GM12865 (cell line): ENCODE measurements at places on chromosomes 2 and 18.

DNA sequence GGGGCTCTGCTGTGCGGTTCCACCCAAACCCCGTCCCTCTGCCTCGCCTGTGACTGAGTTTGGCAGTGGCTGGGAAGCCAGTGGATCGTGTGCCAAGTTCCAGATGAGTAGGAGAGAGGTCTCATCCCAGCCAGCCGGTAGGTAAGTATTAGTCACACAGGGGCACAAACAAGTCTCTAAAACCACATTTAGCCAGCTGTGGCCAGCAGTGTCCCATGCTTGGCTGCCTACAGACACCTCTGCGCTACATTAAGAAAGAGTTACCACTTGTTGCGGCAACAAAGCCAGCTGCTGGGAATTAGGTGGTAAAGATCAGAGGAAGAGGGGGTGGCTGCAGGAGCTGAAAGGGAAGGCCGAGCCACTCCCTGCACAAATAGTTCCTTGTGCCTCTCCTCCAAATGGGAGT, 81.2 kb downstream of the GATA6 start:
- DNase-seq: no peak

GRCh38 chr2:75238670-75239330, 39.5 kb upstream of the TACR1 start:
- no peak for DNase-seq

- DNase-seq: no peak
Measured at GRCh38 chr2:72952110-72952823, 34.9 kb downstream of the EMX1 start.

DNA sequence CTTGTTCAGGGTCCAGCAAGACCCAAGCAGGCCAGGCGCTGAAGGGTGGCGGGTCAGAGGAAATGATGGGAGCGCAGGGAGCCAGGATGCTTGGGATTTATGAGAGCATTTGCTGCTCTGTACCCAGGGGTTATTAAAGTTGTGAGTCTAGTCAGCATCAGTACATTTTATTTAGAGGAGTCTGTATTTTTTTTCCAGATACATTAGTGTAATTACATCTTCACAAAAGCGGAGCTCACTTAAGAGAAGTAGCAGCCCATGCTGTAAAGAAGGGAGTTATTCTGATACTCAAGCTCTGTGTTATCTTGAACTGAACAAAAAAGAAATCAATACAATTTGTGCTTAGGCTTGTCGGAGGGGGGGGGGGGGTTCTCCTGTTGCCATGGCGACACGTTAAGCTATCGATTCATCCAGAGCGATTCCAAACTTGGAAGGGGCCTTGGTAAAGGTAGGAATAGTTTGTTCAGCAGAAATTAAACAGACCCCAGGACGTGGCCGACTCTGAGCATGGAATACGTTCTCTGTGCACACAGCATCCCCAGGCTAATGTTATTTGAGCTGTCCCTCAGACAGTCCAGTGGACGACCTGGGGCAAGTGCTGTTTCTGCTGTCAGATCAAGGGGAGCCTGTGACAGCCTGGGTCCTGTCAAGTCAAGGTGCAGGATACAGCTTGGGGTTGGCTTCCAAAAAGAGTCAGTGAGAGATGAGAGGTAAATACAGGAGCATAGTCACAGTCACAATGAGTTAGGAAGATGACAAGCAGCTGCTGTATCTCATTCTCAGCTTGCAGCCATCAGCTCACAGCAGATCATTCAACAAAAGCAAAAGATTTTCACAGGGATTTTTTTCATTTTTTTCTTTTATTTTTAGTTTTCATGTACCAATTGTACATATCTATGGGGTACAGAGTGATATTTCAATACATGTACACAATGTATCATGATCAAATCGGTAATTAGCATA, 387.6 kb downstream of the DCDC2C start:
- DNase-seq: no peak

DNA sequence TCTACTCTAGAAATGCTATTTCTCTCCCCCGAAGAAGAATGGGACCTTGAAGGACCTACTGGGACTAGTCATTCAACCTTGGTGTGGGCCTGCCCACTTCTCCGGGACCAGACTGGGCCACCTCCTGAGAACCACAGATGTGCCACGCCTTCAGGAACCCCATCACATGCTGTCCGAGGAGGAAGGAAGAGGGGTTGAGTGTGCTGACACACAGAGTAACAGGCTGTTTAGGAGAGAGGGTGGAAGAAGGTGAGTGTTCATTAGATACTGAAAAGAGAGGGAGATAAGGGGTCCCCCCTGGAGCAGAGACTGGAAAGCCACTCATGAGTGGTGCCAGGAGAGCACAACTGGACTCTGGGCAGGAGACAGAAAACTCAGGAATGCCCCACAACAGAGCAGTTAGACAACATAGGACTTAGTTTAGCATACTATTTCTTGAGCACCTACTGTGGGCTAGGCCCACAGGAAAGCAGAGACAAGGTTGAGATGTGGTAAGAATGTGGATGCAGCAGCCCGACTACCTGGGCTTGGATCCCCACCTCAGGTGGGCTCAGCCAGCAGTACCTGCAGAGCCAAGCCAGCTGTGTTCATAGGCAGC, 286.4 kb upstream of the NCKAP5 start:
- DNase-seq: no peak

DNA sequence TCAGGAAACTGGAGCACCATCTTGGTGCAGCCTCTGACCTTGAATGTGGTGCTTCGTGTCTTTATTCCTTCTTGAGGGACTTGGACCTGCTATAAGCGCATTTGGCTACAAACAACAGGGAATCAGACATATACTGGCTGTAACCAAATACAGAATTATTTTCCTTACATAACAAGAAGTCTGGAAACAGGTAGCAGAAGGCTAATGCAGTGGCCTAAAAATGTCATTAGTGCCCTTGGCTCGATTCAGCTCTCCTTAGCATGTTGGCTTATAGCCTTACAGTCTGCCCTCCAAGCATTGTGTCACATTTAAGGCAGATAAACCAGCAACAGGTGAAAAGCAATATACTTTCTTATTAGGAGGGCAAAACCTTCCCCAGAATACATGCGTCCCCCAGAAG, 655.4 kb downstream of the XIRP2 start:
- DNase-seq: no peak

- DNase-seq: peak; percentile 27
Measured at GRCh38 chr2:181573140-181573736, 83.7 kb downstream of the CERKL start.

DNA sequence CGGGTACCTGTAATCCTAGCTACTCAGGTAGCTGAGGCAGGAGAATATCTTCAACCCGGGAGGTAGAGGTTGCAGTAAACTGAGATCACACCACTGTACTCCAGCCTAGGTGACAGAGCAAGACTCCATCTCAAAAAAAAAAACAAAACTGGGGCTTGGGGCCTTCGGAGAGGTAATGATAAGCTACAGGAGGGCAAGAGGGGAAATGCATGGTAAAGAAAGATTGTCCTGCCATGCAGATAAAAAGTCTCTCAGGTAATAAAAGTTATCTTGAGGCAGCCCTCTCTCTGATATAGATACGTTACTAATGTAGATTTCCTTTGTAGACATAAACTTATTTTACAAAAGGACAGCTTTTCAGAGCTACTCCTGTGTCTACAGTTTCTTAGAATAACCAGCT, 3.7 kb upstream of the RAB1A start:
- DNase-seq: no peak

GRCh38 chr2:120243211-120243610, 9.4 kb upstream of the RALB start:
- no peak for DNase-seq

DNA sequence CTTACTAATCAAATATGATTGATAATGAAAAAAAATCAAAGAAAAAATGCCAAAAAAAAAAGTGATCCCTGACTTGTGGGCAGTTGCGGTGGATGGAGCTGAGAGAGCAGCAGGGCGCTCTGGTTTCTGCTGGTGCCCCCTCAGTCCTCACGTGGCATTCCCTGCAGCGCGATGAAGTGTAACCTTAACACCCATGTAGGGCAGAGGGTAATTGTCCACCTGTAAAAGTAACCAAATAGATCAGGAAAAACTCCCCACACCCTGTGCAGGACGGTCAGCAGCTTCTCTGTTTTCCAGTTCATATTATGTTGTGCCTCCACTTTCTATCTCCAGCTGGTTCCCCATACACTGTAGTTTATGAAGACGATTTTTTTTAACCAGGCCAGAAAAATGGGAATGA, 25.0 kb downstream of the COA5 start:
- DNase-seq: no peak

DNA sequence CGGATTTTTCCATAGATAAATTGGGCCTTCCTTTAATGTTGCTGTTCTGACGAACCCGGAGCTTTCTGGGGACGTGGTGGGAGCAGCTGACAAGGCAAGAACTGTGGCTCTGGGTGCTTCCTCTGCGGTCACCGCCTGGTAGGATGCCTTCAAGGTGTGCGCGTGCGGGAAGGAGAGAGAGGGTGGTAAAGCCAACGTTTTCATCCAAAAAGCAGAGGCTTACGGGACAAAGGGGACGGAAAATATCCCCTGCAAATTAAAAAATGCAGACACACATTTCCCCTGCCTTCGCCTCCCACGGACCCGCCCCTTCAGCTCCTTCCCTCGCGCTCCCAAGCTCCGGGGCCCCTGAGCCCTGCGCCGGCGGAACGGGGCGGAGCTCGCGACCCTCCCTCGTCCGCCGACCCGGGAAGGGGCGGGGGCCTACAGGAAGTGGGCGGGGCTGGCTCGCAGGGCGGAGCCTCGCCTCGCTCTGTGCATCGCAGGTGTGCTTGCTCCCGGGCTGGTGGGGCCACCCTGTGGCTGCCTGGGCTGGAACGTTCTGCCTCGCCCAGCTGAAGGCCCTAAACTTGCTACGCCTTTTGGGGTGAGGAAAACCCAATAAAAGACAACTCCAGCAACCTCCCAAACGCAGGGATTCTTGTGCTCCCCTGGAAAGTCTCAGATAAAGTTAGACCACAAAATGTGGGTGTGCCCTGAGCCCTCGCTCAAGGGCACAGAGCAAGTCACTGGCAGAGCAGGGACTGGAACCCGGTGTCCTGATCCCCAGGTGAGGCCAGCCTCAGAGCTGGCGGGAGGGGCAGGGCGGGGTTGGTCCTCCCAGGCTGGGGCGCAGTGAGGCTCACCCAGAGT, 25.4 kb upstream of the SLC66A3 start:
- peak; percentile 60 for DNase-seq

DNA sequence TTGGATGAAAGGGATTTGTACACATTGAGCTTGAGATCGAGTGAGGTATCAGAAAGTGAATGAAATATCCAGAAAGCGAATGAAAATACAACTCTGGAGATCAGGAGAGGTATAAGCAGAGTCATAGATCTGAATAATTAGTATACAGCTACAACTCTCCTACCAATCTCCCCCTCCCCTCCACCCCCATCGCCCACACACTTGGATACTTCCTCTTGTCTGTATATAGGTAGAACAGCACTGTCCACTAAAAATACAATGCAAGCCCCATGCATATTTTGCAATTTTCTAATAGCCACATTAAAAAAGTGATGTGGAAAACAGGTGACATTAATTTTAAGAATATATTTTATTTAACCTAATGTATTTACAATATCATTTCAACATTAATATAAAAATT, 23.7 kb upstream of the WIPF1 start:
- DNase-seq: no peak

DNA sequence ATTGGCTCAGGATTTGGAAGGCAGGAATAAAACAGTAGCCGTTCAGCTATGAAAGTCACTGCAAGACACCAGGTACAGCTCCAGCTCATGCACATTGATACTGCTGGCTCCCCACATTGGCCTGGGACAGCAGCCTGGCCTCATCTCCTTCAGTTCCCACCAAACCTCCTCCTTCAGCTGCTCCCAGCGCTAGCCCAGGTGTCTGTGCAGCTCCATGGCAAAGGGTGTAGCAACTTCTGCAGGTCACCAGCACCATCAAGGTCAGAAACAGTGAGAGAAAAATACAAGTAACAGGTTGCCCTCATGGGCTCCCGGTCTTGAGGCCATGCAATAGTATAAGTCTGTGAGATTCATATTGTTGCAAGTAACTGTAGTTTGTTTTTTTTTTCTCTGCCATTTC, 216.7 kb upstream of the CTAGE1 start:
- no peak for DNase-seq

GRCh38 chr18:39521164-39521563, 1955.6 kb upstream of the CELF4 start:
- no peak for DNase-seq

DNA sequence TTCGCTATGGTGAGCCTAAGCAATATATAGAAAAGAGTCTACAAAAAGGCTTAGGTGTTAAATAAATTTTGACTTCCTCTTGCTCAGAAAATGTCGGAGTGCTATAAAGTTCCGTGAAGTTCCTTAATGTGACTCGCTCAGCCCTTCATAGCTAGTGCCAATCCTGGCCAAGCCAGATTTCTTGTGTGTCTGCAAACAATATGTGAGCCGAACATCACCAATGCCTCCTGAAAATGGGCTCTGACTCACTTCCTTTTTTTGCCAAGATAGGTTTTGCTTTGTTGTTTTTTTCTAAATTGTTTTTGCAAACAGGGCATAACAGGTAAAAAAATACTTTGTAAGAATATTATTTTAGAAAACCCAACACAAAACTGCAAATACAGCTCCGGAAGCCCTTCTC, 26.1 kb downstream of the CDC42EP3 start:
- DNase-seq: peak; percentile 45

DNA sequence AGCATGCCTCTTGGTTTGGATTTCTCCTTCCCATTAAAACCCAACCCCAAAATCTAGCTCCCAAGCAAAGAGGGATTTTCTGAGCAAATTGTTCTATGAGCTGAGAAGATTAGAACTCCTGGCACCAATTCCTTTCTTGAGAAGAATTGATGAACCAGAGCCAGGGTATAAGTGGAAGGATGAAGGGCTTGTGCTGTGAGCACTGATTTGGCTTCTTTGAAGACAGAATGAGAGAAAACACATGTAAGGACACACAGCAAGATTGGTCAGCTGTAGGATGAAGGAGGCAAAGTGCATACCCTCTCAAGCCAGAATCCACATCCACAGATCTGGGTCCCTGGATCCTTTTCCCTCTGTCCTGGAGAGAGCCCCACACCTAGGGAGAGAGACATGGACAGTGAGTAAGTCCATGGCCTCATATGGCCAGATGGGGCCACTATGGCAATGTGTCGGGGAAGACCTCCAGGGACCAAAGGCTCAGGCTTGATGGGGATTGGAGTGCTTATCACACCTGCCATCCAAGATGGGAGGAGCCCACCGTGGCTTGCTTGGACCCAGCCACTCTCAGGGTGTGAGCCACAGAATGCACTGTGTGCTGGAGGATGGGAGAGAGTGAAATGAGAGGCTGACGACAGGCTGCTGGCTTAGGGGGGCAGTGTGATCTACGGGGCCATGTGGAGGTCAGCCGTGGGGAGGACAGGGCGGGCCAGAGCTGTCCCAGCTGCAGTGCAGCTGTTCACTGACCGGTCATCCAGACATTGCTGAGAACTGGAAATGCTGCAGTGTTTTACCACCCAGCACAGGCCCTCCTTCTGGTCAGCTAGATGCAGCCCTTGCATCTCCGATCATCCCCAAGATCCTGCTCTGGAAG, 339.8 kb downstream of the CYP26B1 start:
- no peak for DNase-seq

GRCh38 chr2:86050301-86050700, 55.4 kb downstream of the POLR1A start:
- no peak for DNase-seq

- no peak for DNase-seq
Measured at GRCh38 chr2:225582355-225583116, 183.0 kb downstream of the NYAP2 start.

GRCh38 chr2:38262069-38262871, 114.8 kb downstream of the ATL2 start:
- peak; percentile 88 for DNase-seq

GRCh38 chr18:58975296-58975695, 110.6 kb downstream of the ZNF532 start:
- DNase-seq: no peak

- no peak for DNase-seq
Measured at GRCh38 chr2:240208631-240209211, 68.3 kb upstream of the OTOS start.
